ENCODE measurements at places on chromosomes 11 and 22. TPM values are rescaled to one million over a fixed set of nuclear protein-coding genes. Genes with fewer than 3 reads are reported as not detected.
A peak's percentile ranks its signal among the peaks of the same experiment; 100 is the strongest.

Gene KDM4E
- total RNA-seq = not detected

Gene MPZL2
- total RNA-seq = 22.4 TPM

Gene PNPLA3
- total RNA-seq = 11.4 TPM

Gene PARVG
- total RNA-seq = not detected

DNA sequence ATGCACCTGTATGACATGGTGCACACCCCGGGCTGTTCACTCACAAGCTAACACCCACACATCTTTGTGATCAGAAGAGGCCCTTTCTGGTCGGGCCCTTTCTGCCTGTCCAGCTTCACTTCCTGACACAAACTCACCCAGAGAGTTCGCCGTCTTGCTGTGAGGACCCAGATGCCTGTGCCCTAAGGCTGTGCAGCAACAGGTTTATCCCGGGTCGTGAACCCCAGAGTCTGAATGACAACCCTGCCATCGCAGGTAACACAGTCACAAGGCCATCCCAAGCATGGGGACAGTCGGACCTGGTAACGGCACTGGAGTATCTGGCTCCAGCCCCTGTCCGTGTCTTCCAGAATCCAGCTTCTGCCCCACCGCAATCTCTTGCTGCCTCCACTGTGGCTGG, 235.1 kb downstream of the BUD13 start:
- peaks cover 56% of the 10 kb centered on the region for H3K27me3 ChIP-seq
- H3K36me3 ChIP-seq = no peaks in the 10 kb centered on the region
- H3K4me1 ChIP-seq = peaks cover 8% of the 10 kb centered on the region
- H3K4me3 ChIP-seq = no peak overlapping the region

DNA sequence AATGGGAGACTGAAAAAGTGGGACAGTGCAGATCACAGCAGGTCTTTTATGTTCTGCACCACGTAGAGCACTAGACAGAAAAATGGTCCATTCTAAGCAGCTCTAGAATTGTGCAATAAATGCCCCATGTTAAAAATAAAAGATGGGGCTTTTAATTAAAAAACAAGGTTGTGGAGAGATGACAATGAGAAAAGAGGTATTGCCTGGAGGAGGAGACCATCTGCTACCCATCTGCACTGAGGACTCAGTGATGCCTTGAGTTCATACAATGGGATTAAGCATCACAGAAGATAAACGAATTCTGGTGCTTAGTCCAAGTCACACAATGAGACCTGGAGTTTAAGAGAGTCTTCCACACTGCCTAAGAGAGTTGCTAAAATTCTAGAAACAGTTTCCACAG, 73.6 kb downstream of the PAK1 start:
- no peak overlapping the region for H3K27ac ChIP-seq
- H3K36me3 ChIP-seq = peaks cover 6% of the 10 kb centered on the region
- H3K4me1 ChIP-seq = peaks cover 20% of the 10 kb centered on the region
- DNase-seq = no peak

GRCh38 chr11:66880496-66881450, 23.9 kb downstream of the LRFN4 start:
- H3K4me3 ChIP-seq = no peak overlapping the region
- peaks cover 26% of the 10 kb centered on the region for H3K4me1 ChIP-seq
- no peaks in the 10 kb centered on the region for H3K36me3 ChIP-seq
- peak overlapping the region; percentile 71 for H3K27ac ChIP-seq

DNA sequence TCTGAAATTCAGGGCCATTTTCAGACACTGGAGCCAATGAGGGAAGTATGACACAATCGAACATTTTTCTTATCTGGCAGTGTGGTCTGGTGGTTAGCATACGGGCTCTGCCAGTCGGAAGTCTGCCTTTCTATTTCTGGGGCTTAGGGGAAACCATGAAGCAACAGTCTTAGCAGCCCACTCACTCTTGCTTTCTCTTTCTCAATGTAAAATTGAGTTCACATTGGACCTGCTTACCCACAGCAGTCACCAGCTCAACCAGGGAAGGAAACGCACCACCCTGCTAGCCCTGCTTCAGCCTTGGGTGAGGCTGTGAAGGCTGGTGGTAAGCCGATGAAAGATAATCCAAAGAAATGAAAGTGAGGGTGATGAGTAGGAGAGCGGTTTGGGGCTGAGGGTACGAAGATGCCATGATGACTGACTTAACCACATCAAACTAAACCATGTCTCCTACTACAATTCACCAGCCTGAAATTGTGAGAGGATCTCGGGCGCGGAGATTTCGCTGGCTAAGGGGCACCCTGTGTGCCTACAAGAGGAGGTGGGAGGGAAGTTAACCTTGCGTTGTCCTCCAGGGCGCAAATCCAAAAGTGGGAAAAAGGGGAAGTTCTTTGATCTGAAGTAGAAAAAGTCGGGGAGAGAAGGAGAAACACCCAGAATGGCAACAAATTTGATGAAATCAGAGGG, 2.0 kb upstream of the LMO2 start:
- H3K27ac ChIP-seq = no peak overlapping the region
- peaks cover 7% of the 10 kb centered on the region for H3K4me1 ChIP-seq
- peaks cover 8% of the 10 kb centered on the region for H3K27me3 ChIP-seq
- H3K4me3 ChIP-seq = no peak overlapping the region
- no peaks in the 10 kb centered on the region for H3K36me3 ChIP-seq

DNA sequence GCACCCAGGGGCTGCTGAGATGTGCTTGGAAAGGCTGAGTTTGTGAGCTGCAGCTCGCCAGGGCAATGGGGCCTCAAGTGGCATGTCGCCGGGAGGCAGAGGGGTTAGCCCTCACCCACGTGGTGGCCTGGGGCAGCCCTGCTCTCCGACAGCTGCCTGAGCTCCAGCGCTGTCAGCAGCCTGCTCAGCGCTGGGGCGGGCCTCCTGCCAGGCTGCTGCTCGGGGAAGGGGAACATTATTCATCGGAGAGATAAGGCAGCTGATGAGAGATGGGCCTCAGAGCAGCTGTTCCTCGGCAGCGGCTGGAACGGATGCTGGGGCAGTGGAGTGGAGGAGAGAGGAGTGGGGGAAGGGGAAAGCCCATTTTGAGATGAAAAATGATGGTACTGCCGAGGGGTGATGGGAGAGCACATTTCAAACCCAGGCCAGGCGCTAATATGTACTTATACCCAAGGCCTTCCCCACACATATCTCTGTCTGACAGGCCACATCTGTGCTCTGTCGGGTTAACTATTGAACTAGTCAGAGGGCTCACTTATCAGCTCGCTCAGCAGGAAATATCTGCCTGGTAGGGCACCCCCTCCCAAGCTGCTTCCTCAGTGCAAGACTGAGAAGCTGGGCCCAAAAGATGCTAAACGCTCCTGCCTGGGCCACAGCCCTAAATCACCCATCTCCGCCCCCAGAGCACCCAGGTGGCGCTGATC, 79.5 kb downstream of the TIMP3 start:
- peak overlapping the region; percentile 11 for H3K4me3 ChIP-seq
- peak overlapping the region; percentile 90 for H3K27ac ChIP-seq
- peaks cover 14% of the 10 kb centered on the region for H3K27me3 ChIP-seq
- H3K36me3 ChIP-seq = no peaks in the 10 kb centered on the region
- DNase-seq = no peak
- peaks cover 10% of the 10 kb centered on the region for H3K4me1 ChIP-seq

GRCh38 chr11:117601006-117601708, 195.9 kb downstream of the DSCAML1 start:
- H3K4me1 ChIP-seq = peaks cover 6% of the 10 kb centered on the region
- H3K4me3 ChIP-seq = no peak overlapping the region
- H3K27me3 ChIP-seq = peaks cover 36% of the 10 kb centered on the region

DNA sequence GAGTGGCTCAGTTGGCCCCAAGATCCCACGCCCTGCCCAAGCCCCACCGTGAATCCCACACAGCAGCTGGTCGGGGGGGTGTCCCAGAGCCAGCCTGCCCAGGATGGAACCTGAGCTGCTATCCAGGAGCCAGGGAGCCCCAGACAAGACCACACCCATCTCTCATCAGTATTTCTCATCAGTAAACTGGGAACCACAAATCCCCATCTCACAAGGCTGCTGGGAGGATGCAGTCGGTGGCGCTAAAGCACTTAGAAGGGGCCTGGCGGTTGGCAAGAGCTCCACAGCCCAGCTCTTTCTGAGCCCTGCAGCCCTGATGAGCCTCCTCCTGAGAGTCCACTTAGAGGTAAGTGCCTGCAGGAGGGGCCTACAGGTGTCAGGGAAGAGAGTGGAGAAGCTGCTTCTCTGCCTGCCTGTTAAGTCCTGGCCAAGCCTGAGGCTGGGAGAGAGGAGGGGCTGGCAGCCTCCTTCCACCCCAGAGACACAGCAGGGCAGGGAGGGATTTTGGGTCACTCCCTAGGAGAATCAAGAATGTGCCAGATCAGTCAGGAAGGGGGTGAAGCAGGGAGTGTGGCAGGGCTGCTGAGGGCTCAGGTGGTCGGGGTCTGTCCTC, 6.1 kb downstream of the FADS3 start:
- no peak overlapping the region for H3K4me3 ChIP-seq
- H3K36me3 ChIP-seq = peaks cover 2% of the 10 kb centered on the region
- peaks cover 4% of the 10 kb centered on the region for H3K27me3 ChIP-seq
- DNase-seq = no peak
- H3K27ac ChIP-seq = no peak overlapping the region

GRCh38 chr11:32874132-32874531, 18.5 kb upstream of the QSER1 start:
- H3K4me3 ChIP-seq = no peak overlapping the region
- no peaks in the 10 kb centered on the region for H3K36me3 ChIP-seq
- H3K27me3 ChIP-seq = peaks cover 24% of the 10 kb centered on the region
- H3K27ac ChIP-seq = no peak overlapping the region
- no peak for DNase-seq
- peaks cover 1% of the 10 kb centered on the region for H3K4me1 ChIP-seq

DNA sequence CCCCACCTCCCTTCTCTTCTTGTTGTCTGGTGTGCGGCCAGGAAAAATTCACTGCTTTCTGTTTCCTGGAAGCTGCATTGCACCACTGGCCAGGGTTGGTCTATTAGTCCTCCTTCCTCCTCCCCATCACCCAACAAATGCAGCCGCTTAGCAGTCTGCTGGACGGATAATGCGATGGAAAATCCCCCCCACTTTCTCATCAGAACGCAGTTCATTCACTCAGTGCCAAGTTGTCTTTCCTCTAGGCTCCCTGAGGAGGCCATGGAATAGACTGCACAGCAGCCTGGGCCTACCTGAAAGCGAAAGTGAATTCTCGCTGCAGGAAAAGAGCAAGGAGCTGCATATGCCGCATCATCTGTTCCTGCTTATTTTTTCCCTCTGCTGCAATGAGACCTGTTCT, 513.6 kb downstream of the METTL15 start:
- peaks cover 8% of the 10 kb centered on the region for H3K4me1 ChIP-seq
- no peak overlapping the region for H3K4me3 ChIP-seq
- H3K27ac ChIP-seq = no peak overlapping the region
- no peaks in the 10 kb centered on the region for H3K27me3 ChIP-seq

DNA sequence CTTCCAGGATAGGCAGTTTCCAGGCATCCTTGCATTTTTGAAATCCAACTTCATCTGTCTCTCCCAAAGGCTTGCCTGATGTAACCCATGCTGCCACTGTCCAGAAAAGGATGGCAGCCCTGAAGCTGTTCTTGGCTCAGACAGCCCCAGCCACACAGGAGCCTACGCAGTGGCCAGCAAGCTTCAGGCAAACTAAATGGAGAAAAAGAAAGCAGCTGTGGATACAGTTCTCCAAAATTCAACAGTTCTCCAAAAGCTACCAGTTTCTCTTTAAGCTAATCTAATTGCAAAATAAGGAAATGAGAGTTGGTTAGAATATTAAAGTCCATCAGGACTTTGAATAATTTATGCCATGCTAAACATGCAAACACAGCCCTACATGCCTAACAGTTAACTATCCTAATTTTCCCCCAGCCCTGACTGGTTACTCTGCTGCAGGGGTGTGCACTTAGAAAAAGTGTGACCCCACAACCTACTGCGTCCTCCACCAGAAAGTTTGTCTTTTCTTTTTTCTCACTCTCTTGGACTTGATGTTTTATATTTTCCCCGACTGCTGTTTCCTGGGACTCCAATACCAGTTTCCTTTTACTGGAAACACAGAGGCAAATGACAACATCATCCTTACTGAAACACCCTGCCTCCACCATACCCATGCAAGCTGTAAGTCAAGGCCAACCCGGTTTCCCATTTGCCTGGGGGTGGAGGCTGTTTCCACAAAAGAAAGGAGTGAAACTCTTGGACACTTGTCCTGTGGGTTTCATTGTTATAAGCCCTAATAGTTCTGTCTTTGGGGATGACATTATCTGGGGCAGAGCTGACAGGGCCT, 69.1 kb upstream of the OR5AN1 start:
- H3K27me3 ChIP-seq = peaks cover 8% of the 10 kb centered on the region
- H3K4me1 ChIP-seq = no peaks in the 10 kb centered on the region
- H3K36me3 ChIP-seq = no peaks in the 10 kb centered on the region
- DNase-seq = no peak

DNA sequence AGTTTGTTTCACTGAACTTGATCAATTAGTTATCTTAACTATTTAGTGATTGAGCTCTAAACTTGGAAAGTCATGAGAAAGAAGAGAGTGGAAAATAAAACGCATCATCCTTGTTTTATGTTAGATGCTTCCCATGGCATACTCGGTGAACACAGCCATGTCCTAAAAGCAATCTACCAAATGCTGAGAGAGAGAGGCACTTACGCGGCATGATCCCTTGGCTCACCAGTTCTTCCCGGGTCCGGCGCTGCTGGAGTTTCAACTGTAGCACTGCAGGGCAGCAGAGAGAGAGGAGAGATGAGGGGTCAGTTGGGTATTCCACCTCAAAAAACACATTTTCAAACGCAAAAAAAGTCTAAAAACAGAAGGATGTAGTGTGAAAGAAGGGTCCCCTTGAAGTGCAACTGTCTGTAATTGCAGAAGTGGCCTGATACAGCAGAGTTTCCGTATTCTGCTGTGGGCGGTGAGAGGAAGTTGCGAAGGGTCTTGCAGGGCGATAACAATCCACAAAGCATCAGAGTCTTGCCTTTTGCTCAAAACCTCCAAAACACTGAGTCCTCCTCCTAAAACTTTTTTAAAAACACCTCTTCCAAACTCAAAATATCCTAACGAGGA, 92.7 kb downstream of the SGSM3 start:
- H3K36me3 ChIP-seq = peaks cover 7% of the 10 kb centered on the region
- no peak overlapping the region for H3K27ac ChIP-seq
- no peaks in the 10 kb centered on the region for H3K27me3 ChIP-seq
- no peaks in the 10 kb centered on the region for H3K4me1 ChIP-seq
- no peak overlapping the region for H3K4me3 ChIP-seq

- DNase-seq = no peak
- peaks cover 13% of the 10 kb centered on the region for H3K4me1 ChIP-seq
- H3K4me3 ChIP-seq = no peak overlapping the region
- no peaks in the 10 kb centered on the region for H3K27me3 ChIP-seq
- no peak overlapping the region for H3K27ac ChIP-seq
Measured at GRCh38 chr22:45598596-45599217, 72.9 kb upstream of the ATXN10 start.
